Epithelial cell of prostate (primary cell): ENCODE measurements at places on chromosomes 1 and 21.

DNA sequence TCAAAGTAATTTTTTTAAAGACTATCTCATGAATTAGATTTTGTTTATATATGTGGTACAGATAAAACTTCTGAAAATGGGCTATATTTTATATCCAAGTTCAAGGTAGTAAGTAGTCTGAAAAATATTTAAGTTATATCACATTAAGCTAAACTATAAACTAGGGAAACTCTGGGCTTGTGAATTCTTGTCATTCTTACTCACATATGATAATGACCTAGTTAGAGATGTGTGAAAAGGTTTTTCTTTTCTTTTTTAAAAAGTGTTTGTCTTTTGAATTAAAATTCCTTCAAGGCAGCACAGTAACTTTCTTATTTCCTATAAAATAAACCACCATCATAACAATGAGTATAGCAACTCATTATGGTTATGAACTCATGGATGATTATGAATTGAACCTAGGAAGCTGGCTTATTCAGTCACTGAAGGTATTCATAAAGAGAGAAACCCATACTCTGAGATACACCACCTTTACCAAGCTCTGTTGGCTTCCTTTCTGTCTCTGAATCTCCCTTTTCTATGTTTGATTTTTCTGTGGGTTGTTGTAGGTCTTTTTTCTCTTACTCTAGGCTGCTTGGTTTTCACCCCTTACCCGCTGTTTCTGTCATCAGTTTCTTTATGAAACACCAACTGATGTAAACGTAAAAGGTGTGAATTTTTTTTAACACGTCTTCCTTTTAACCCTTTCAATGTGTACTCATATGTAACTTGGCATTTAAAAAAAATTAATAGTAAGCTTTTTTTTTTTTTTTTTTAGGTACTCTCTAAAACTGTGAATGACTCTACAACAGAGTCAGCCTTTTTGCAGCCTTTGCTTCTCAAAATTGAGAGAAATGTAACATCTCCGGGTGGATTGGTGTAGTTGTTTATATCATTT, 25.2 kb downstream of the IL12RB2 start:
- no peak for DNase-seq

- DNase-seq = no peak
These were observed 1203.9 kb downstream of the AMY1C start for GRCh38 chr1:104953555-104953954.

DNA sequence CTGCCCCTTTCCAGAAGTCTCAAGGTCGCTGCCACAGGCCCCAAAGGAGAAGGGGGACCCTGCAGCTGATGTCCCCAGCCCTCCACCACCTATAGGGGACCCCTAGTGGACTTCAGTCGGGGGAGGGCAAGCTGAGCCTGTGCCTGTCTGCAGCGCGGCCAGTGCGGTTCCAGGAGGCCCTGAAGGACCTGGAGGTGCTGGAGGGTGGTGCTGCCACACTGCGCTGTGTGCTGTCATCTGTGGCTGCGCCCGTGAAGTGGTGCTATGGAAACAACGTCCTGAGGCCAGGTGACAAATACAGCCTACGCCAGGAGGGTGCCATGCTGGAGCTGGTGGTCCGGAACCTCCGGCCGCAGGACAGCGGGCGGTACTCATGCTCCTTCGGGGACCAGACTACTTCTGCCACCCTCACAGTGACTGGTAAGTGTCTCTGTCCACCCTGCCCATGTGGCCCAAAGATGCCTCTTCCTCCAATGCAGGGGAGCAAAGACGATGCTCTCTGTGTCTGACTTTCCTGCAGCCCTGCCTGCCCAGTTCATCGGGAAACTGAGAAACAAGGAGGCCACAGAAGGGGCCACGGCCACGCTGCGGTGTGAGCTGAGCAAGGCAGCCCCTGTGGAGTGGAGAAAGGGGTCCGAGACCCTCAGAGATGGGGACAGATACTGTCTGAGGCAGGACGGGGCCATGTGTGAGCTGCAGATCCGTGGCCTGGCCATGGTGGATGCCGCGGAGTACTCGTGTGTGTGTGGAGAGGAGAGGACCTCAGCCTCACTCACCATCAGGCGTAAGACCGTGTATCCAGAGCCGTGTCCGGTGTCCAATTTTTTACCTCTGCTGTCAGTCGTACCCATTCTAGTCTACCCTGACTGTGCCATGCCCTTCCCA, 79.9 kb downstream of the OBSCN start:
- no peak for DNase-seq

GRCh38 chr21:15192243-15192642, 127.4 kb upstream of the NRIP1 start:
- DNase-seq = peak; percentile 87

DNA sequence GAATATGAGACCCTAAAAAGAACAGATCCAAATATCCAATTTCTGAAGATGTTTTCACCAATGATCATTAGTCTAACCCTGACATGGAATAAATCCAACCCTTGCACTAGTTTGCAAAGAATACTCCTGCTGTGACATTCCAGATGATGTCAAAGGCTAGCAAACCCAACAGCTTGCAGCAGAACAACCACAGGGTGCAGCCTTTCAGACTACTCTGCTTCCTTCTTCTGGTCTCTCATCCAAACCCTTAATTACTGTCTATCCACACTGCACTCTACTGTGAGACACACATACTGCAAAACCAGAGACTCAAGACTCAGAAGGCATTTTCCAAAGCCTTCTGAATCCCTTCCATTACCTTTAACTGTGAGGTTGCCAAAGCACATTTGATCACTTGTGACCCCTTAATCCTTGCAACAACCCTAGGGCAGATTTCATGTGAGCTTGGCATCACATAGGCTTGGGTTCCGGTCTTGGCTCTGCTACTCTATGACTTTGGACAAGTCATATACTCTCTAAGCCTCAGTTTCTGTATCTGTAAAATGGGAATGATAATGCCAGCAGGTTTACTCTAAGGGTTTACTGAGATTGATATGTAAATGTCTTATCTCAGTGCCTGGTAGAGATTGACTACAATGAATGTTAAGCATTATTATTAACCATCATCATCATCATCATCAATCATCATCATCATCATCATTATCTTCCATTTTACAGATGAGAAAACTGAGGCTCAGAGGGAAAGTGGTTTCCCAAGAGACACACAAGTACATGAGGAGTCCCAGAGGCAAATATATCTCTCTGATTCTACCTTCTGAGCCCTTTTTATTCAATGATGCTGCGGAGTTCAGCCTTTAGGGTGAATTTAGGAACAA, 94.5 kb downstream of the SYF2 start:
- no peak for DNase-seq

DNA sequence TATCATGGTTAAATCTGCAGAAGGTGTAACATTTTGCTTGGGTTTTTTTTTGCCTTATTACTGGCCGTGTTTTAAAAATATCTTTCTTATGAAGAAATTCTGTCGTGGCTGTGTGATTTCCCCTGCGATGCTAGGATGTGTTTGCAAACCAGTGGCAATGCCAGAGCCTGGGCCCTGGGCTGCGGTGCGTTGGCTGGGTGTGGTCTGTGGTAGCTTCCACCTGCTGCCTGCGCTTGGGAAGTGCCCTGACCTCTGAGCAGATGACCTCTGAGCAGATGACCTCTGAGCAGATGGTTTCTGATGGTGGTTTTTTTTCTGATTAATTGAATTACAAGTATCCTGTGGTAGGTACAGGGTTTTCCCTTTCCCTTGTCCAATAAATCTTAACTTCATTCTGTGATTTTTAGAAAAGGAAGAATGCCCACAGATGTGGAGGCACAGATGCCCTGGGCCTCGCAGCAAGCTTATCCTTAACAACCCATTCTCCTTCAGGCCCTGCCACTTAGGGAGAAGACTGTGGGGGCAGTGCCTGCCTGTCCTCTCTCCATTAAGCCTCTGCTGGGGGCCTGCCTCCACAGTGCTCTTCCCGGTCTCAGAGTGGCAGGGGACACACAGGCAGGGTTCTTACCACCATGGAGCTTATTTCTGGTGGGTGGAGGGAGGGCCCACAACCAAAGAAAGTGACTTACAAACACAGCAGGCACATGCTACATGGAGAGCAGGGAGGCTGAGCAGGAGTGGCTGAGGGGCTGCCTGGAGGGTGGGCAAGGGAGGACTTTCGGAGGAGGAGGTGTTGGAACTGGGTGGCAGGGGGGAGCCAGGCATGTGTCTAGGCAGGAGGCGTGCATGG, 81.7 kb downstream of the PCBP3 start:
- DNase-seq = no peak

- DNase-seq = no peak
These were observed 7.0 kb upstream of the TRIM45 start for GRCh38 chr1:117128323-117129079.

- no peak for DNase-seq
These were observed 149.7 kb upstream of the JUN start for GRCh38 chr1:58933599-58933926.

DNA sequence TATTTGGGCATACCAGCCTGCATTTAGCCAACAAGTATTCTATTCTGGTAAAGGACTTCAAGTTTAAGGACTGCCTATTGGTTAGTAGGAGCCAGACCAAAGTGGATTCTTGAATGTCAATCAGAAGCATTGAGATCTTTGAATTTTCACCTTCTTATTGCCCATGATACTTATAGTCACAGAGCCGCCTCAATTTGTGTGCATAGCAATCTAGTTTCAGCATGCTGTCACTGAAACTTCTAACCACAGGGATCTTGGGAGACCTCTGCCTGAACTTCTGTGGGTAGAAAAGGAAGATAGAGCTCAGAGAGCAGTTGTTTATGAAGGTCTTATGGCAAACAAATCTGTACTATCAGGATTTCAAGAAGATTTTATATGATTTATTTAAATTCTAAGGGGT, 501.4 kb upstream of the USP24 start:
- no peak for DNase-seq

GRCh38 chr1:162303004-162303344, 73.7 kb downstream of the SPATA46 start:
- no peak for DNase-seq

- DNase-seq = peak; percentile 86
These were observed 13.3 kb downstream of the PLPPR5 start for GRCh38 chr1:98991127-98992012.

- no peak for DNase-seq
These were observed 34.5 kb downstream of the HMGB4 start for GRCh38 chr1:33898406-33898805.

DNA sequence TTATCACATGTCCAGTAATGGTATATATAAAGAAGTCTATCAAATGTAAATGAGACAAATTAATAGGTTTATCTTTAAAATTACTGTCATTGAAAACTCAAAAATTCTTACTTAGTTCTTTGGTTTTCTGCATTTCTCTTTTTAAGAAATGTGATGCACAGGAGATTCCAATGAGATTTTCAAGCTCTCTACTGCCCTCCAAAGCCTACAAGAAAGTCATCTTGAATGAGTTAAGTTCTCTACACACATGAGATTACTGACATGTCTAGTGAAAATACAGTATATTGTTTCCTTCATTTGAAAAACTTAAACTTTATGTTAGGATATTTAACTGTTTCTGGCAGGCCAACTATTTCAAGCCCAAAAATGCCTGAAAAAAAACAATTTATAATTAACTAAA, 68.8 kb downstream of the ITGB3BP start:
- DNase-seq = no peak

- DNase-seq = no peak
These were observed 53.4 kb upstream of the BMP8A start for GRCh38 chr1:39438042-39438441.

GRCh38 chr21:41800425-41801320, 33.8 kb upstream of the RIPK4 start:
- DNase-seq = no peak

DNA sequence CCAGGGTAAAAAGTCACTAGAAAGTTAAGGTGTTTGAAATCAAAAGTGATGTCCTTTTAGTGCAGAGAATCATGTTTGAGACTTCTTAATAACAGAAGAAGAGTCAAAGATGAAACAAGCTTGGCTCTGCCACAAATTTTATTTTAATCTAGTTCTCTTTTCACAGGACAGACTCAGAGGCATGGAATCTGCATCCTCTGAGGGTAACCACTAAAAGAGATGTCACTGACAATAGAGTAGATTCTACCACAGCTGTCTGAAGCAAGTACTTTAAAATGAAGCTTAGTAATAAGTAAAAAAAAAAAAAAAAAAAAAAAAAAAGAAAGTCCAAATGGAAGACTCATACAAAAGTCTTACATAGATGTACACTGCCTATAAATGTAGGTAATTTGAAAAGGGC, 519.7 kb upstream of the PRMT6 start:
- DNase-seq = no peak

DNA sequence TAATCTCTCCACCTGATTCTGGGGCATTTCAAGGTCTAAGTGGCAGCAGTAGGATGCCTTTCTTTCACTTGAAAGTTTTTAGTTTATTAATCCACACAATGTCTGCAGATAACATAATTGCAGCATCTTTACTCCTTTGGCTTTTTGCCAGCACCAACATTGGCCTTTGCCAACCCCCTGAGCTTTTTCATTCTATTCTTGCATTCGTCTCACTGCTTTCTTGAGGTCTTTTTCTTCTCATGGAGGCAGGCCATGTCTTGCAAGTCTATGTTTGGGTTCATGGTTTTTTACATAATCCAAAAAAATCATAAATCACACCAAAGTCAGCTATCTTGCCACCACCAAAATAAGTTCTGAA, 30.4 kb upstream of the COG2 start:
- DNase-seq = no peak

DNA sequence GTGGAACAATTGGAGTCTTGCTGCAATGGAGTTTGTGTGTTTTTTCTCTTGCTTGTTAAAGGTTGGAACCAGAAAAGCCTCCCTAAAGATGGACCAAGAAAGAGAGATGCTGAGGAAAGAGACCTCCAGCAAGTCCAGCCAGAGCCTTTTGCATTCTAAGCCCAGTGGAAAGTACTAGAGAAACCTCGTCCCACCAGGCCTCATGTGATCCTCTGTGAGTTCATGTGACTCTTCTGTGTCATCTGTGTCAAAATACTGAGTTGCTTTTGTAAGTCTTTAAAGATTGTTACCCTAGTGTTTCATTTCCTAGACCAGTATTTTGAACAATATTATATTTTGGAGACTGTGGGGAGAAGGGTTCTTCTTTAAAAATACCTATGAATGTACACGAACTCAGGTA, 12.5 kb upstream of the EFHD2 start:
- DNase-seq = no peak

DNA sequence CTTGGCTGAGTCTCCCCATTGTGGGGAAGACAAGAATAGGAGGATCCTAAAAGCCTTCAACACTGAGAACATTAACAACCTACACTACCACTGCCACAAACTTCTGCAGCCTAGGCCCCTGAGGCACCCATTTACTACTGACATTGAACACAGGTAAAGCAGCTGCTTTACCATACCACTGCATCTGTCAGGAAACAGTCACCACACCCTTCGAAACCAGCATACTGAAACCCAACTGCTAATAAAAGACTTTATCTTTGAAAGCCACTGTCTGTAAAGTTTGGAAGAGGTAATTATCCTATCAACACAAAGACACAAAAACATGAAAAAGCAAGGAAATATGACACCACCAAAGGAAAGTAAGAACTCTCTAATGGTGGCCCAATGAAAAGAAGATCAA, 7.4 kb downstream of the IFNAR1 start:
- no peak for DNase-seq

- no peak for DNase-seq
These were observed 1.2 kb upstream of the LHX9 start for GRCh38 chr1:197915862-197916499.

- DNase-seq = no peak
These were observed 48.2 kb upstream of the ACTRT2 start for GRCh38 chr1:2972879-2973575.

GRCh38 chr1:174266476-174266875, 107.2 kb downstream of the RABGAP1L start:
- no peak for DNase-seq

GRCh38 chr1:161009602-161010211, 11.2 kb downstream of the F11R start:
- DNase-seq = no peak
